ENCODE measurements at places on chromosomes 13 and 19. TPM values are rescaled to one million over a fixed set of nuclear protein-coding genes. Genes with fewer than 3 reads are reported as not detected.

The CRB3 gene
- 0.64 TPM for total RNA-seq

The SERTAD1 gene
- total RNA-seq = 6.2 TPM

The ZNF561 gene
- total RNA-seq = 25.8 TPM

The F10 gene
- total RNA-seq = not detected

The SELENOV gene
- total RNA-seq = not detected

DNA sequence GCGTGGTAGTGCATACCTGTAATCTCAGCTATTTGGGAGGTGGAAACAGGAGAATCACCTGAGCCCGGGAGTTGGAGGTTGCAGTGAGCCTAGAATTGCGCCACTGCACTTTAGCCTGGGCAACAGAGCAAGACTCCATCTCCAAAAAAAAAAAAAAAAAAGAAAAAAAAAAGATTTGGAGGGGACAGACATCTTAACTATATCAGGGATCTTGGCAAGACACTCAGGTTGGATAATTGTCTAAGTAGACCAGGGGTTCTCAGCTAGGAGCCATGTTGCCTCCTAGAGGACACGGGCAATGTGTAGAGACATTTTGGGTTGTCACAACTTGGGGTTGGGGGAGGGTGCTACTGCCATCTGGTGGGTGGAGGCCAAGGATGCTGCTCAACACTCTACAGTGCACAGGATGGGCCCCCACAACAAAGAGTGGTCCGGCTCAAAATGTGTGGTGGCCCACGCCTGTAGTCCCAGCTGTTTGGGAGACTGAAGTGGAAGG, 1.9 kb upstream of the ZNF580 start:
- peak; percentile 70 for DNase-seq

- no peak for DNase-seq
Measured at GRCh38 chr19:51006406-51006805, 5.0 kb upstream of the KLK8 start.

GRCh38 chr13:94417294-94417693, 62.2 kb downstream of the DCT start:
- DNase-seq = no peak

DNA sequence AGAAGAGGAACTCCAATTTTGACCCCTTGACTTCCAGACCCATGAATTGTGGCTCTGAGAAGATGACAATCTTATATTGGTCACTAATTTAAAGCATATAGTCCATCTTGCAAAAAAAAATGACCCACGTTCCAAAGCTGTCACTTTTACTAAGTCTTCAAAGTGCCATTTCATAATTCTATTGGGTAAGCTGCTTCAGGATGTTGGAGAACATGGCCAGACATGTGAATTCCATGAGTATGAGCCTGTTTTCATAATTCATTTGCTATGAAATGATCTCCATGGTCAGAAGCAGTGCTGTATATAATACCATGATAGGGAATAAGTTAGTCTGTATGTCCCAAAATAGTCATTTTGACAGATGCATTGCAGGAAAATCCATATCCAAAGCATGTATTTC, 1787.3 kb downstream of the SLITRK5 start:
- no peak for DNase-seq

DNA sequence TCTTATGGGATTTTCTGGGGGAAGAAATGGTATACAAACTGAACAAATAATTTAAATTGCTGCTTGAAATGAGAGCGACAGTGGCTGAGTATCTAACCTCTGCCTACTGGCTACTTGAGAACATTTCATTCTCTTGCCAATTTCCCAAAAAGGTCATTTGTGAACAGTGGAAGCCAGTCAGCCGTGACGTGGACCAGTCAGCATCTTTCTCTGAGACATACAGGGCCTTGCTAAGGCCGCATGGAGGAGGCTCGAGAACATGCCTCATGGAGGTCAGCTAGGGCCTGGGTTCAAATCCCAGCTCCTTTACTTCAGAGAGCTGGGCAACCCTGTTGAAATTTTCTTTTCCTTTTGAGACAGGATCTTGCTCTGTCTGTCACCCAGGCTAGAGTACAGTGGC, 20.3 kb downstream of the ZC3H4 start:
- DNase-seq = no peak

DNA sequence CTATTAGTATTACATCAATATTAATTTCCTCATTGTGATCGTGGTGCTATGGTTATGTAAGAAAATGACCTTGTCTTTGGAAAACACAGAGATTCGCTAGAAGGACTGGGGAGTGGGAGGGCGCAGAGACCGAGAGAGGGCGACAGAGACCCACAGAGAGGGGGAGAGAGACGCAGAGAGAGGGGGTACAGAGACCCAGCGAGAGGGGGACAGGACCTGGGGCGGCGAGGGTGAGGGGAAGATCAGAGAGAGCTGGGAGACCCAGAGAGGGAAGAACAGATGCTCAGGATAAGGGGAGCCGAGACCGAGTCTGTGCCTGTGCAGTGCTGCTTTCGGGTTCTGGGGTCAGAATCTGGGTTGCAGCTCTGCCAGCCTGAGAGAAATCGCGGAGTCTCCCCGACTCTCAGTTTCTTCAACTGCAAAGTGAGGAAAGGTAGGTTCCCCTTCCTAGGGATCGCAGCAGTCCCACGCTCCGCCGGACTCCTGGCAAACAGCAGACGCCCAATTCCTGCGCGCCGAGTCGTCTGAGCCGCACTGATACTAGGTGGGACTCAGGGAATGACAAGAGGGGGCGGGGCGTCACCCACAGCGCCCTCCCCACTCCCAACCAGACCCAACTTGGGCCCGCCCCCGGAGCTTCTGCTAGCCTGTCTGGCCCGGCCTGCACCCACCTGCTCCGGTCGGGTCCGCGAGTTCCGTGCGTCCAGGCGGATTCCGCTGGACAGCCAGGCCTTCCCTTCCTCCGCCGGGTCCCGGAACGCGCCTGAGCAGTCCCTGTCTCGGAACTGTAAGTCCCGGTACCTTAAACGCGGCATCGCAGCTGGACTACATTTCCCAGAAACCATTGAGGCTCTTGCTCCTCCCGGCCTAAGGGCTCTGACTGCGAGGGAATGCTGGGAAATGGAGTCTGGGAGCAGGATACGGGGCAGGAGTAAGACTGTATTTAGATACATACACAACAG, 15.3 kb downstream of the IZUMO2 start:
- DNase-seq = peak; percentile 66

Measured in activated CD4-positive, alpha-beta T cell treated with anti-CD3 and anti-CD28 coated beads, Interleukin-2, amount 10 ng/mL, durations not matched to agents 7 days and 5 days (primary cell).